Activated CD8-positive, alpha-beta T cell treated with anti-CD3 and anti-CD28 coated beads, Interleukin-2, amount 10 ng/mL, durations not matched to agents 7 days and 5 days (primary cell): ENCODE measurements at places on chromosomes 3 and 15.

- DNase-seq, result no peak
These were observed 200.1 kb downstream of the TLE3 start for GRCh38 chr15:69897471-69898237.

DNA sequence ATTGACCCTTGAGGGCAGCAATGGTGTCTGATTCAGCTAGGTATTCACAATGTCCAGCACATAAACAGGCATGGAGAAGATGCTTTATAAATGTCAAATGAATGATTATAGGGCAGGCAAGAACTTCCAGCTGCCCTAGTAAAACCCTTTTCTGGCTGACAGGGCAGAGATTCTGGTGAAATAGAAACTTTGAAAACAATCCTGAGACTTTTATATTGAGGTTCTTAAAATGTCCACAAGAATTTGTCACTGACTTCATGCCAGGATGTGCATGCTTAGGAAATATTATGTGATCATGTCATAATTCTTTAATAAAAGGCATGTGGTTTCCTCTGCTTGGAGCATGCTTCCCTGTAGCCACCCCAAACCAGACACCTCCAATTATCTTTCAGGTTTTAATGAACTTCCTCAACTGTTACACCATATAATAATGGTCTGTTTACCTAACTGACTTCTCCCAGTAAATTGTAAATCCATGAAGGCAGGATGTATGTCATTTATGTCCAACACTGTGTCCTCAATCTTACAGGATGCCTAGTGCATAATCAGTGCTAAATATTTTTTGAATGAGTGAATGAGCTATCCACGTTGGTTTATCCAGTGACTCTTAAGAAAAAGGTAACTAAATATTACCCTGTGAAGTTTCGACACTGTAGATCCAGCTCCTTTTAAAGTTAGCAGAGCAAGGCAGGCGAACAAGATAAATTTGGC, 43.4 kb upstream of the CLRN1 start:
- no peak for DNase-seq

- no peak for DNase-seq
These were observed 446.7 kb upstream of the GBE1 start for GRCh38 chr3:82208002-82208710.

DNA sequence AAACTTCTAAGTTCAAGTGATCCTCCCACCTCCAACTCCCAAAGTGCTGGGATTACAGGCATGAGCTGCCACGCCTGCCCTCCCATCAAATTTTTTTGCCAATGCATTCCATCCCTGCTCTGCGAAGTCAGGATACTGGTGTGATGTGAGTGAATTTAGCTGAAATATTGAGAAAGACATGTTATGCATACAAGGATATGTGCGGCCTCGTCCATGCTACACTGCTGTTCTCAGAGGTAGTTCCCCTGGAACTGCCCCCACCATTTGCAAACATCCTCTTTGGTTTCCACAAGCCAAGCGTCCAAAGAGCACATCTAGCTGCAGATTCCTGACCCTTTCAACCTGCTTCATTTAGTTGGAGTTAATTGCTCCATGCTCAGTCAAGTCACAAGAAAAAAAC, 36.5 kb upstream of the BCL2A1 start:
- no peak for DNase-seq

GRCh38 chr3:66144568-66145407, 76.0 kb upstream of the SLC25A26 start:
- DNase-seq, result no peak

DNA sequence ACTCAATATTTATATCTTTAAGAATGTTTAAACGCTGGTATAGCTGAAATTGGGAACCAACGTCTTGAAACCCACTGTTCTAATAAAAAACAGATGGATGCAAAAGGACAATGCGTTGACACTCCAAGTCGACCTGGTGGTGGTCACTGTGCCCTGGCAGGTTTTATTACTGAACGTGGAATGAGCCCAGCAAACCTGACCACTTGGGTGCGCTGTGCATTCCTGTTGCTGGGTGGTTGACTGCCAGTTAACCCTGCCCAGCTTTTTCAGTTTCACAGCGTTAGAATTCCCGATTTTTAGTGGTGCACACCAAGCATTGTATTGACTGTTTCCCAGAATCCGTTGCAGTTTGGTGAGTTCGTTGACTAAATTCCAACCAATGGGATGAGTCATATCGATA, 384.4 kb downstream of the OCA2 start:
- DNase-seq, result no peak
